Foreskin fibroblast (primary cell): ENCODE measurements at places on chromosomes 6 and 20.

GRCh38 chr20:53202777-53203176 is 230.6 kb downstream of the TSHZ2 start:
- DNase-seq, result no peak

DNA sequence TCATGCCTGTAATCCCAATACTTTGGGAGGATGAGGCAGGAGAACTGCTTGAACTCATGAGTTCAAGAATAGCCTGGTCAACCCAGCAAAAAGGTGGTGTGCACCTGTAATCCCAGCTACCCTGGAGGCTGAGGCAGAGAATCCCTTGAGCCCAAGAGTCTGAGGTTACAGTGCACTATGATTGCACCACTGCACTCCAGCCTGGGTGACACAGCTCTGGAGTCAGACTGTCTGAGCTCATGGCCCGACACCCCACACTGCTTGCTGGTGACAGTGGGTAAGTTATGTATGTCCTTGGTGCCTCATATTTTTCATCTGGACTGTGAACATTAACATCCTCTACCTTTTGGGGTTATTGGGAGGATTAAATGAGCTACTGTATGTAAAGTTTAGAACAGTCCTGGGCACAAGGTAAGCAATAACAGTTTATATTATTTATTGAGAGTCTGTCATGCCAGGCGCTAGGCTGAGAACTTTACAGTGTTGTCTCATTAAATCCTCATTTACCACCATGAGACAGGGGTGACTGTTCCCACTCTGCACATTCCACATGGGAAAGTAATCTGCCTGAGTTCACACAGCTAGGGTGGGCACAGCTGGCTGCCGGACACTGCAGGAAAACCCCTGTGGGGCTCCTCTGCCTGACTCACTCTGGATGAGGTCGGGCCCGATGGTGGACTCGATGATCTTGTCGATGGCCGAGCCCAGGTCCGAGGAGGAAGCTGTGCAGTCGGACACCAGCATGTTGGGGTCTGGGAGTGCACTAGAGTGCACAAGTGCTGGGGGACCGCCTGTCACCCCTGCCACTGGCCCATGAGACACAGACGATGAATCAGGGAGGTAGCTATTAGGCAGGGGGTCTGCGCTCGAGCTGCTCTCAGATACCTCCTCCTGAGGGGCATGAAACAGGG is 2.9 kb downstream of the ZNF335 start:
- DNase-seq, result peak; percentile 62

GRCh38 chr6:1296542-1296941 is 15.4 kb upstream of the FOXQ1 start:
- DNase-seq, result peak; percentile 73

- no peak for DNase-seq
Observed at GRCh38 chr20:37417617-37418467, 71.9 kb downstream of the SRC start.

- no peak for DNase-seq
Observed at GRCh38 chr20:46582648-46583047, 32.2 kb upstream of the OCSTAMP start.

- no peak for DNase-seq
Observed at GRCh38 chr6:32581315-32582095, 8.1 kb downstream of the HLA-DRB1 start.

- no peak for DNase-seq
Observed at GRCh38 chr6:33642897-33643296, 21.8 kb downstream of the ITPR3 start.

DNA sequence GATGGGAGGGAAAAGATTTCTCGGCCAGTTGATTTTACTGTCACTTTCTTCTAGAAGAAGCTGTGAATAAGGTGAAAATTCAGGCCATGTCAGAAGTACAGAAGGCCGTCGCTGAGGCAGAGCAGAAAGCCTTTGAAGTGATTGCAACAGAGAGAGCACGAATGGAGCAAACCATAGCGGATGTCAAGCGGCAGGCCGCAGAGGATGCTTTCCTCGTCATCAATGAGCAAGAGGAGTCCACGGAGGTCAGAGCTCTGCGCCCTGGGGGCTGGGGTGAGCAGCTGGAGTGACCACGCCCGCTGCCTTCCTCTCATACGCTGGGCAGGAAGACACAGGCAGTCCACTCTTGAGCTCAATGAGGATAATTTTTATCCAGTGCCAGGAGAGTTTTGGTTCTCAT is 21.8 kb upstream of the C20orf144 start:
- DNase-seq, result no peak

GRCh38 chr6:51350308-51350904 is 531.7 kb downstream of the TFAP2B start:
- no peak for DNase-seq

GRCh38 chr6:156423829-156424228 is 353.3 kb upstream of the ARID1B start:
- no peak for DNase-seq

DNA sequence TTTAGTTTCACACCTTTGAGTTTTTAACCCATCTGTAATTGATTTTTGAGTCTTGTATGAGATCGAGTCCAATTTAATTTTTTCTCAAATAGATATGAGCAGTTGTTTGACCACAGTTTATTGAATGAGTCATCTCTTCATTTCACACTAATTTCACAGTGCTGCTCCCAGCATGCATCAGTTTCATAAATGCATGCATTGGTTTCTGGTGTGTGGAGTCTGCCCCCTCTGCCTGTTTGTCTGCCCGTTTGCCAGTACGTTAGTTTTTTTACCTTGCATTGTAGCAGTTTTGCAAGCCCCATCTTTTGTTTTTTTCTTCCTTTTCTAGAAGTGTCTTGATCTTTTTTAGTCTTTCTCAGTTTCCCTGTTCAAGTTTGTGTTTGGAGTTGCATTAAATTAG is 11.9 kb downstream of the SLX4IP start:
- no peak for DNase-seq

- DNase-seq, result peak; percentile 58
Observed at GRCh38 chr6:149642829-149643580, 5.5 kb downstream of the KATNA1 start.

GRCh38 chr6:33072508-33073100 is 845 bp downstream of the HLA-DPA1 start:
- no peak for DNase-seq

DNA sequence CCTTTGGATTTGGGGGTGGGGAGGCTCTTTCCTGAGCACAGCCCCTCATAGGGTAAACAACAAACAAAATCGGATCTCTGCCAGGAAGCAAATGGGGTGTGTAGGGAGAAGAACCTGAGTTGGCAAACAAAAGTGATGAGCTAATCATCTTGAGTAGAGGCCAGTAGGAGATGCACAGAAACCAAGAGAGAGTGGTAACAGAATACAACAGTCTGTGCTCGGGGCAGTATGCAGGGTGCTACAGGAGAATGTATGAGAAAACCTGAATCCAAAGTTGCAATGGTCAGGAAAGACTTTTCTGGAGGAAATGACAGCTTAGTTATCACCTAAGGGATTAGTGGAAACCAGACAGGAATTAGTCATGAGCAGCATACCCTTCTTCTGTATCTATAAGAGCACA is 177.8 kb downstream of the CDKAL1 start:
- DNase-seq, result no peak

- no peak for DNase-seq
Observed at GRCh38 chr6:139829576-139829975, 455.1 kb upstream of the CITED2 start.

DNA sequence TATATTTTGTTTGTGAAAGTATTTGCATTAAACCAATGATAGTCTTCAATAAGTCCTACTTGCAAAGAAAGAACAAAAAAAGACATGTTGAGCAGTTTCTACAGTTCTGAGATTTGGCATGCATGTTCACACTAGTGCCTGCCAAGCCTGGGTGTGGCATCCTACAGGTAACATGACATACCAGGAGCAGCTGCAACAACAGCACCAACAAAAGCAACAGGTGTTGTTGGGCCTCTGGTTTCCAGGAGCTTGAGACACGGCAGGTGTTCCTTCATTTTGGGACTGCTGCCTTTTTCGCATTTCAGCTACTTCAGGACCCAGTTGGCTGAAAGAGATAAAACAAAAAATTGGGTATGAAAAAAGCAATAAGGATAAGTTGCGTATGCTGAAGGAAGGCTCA is 41.2 kb upstream of the MTRF1L start:
- DNase-seq, result no peak

GRCh38 chr6:83879746-83880145 is 20.3 kb downstream of the CYB5R4 start:
- no peak for DNase-seq

DNA sequence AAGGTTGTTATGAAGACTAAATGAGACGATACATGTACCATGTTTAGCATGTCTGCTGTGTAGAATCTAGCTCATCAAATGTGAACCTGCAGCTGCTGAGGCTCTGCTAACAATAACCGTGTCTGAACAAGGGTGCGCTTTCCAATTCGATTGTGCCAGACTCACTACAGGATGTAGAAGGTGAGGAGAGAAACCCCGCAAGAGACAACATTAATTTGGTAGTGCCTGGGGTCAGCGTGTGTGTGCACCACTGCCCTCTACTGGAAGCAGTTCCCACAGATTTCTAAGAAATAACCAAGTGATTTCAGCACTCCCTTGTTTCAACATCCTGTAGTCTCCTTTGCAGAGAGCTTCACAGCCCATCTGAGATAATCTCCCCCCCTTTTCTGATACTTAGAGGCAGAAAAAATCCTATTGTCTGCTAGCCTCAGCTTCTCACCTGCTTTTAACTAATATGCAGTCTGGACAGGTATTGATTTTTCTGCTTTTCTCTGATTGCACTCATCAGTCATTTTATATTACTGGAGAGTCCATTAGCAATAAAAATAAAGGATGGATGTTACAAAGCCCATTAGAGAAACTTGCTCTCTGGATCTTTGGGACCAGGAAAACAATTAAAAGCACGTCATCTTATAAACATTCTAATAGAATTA is 96.7 kb upstream of the BACH2 start:
- DNase-seq, result peak; percentile 81

GRCh38 chr6:131125431-131125830 is 9.8 kb upstream of the AKAP7 start:
- peak; percentile 56 for DNase-seq

GRCh38 chr6:24574809-24575208 is 71.2 kb downstream of the KIAA0319 start:
- DNase-seq, result no peak

DNA sequence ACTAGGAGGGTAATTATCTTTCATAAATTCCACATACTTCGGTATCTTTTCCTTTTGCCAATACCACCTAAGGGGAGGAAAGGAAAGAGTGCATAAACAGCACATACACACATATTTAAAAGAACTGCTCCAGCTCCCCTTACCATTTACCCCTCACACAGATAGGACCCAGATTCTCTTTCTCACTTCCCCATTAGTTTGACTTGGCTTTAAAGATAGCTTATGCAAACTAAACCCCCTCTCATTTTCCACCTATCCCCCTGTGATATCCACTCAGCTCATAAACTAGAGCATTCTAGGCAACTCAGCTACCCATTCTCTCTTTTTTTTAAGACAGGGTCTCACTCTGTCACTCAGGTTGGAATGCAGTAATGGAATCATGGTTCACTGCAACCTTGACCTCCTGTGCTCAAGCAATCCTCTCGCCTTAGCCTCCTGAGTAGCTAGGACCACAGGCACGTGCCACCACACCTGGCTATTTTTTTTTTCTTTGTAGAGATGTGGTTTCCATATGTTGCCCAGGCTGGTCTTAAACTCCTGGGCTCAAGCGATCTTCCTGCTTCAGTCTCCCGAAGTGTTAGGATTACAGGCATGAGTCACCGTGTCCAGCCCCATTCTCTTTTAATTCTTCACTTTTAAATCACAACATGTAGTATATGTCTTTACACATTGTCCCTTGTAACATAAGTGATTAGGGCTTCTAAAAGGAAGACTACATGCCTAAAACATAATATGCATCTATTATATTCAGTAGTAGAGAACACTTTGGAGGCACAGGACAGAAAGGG is 4.0 kb downstream of the FUCA2 start:
- no peak for DNase-seq

DNA sequence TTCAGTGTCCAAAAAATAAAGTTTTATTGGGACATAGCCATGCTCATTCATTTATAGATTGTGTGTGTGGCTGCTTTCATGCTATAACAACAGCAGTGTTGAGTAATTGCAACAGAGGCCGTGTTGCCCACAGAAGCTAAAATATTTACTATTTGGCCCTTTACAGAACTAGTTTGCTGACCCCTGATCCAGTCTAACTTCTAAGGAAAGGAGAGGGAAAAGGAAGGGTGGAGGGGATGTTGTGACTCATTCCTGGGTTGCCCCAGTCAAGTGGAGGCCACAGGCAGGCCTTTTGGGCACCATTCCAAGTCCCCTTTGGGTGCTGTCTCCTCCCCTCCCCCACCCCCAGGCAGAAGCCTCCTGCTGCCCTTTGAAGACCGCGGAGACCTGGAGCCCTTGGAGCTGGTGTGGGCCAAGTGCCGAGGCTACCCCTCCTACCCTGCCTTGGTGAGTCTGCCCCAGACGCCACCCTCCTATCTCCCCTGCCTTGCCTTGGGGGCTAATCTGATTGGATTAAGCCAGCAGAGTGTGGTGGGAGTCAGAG is 28.4 kb downstream of the BRPF3 start:
- DNase-seq, result no peak

DNA sequence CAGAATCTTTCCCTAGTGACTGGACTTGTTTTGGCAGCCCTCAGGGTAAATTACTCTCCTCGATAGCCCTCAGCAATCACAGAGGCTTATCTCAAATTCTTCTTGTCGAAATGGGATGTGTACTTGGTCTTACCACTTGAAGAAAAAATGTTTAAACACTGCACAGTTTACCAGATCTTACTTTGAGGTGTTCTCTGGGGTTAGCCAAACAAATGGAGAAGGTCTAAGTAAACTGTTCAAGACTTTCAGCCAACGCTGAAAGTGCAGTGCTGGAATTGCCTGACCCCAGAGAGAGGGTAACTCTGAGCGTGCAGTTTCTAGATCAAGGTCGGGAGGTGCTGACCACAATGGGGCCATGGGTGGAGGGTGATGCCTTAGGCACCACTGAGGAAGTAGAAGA is 39.2 kb downstream of the MYLIP start:
- no peak for DNase-seq

DNA sequence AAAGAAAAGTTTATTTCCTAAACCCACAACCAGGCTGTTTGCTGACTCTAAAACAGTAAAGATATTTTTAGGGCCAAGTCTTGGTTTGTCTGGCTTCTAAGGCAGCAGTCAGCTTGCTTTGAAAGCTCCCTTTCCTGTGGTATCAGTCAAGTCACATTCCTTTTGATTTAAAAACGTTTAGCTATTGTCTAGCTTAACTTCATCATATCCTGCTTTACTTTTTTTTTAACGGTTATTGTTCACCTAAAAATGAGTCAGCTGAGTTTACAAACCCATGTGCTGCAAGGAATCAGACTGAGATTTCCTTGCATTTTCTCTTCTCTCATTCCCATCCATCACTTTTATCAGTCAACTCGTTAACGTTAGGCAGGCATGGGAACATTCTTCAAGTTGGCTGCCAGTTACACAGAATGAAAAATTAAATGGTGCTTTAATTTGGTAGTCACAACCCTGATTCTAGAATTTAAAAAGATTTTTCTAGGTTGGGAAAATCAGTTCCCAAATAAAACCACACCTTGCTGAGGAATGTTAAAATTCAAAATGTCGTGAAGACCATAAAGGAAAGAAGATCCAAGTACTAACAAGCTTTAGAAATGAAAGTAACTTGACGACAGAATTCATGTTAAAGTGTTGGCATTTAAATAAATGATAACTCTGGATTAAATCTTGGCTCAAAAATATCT is 45.9 kb downstream of the ELOVL5 start:
- DNase-seq, result peak; percentile 60

- DNase-seq, result no peak
Observed at GRCh38 chr6:3221578-3221977, 5.9 kb downstream of the TUBB2B start.

GRCh38 chr6:63426844-63427243 is 107.1 kb upstream of the LGSN start:
- no peak for DNase-seq
